ENCODE measurements at places on chromosomes 3 and 15. TPM values are rescaled to one million over a fixed set of nuclear protein-coding genes. Genes with fewer than 3 reads are reported as not detected.

P3H2 gene
- 9.7 TPM for polyA plus RNA-seq

LRTM1 gene
- not detected for polyA plus RNA-seq

APBA2 gene
- polyA plus RNA-seq, result 111 TPM

CNTN6 gene
- 17.4 TPM for polyA plus RNA-seq

ZNF662 gene
- polyA plus RNA-seq, result 23.1 TPM

LRRC31 gene
- 0.69 TPM for polyA plus RNA-seq

DUOXA2 gene
- not detected for polyA plus RNA-seq

ROPN1 gene
- not detected for polyA plus RNA-seq

GHRL gene
- polyA plus RNA-seq, result 1.6 TPM

CISH gene
- 3.2 TPM for polyA plus RNA-seq

MASP1 gene
- 43.8 TPM for polyA plus RNA-seq

CCR1 gene
- polyA plus RNA-seq, result 5.9 TPM

GHSR gene
- 0.18 TPM for polyA plus RNA-seq

GALNT15 gene
- 7.8 TPM for polyA plus RNA-seq

DAPK2 gene
- 6.7 TPM for polyA plus RNA-seq

RYR3 gene
- 24.4 TPM for polyA plus RNA-seq

SATB1 gene
- 96.9 TPM for polyA plus RNA-seq

TM4SF4 gene
- 0.39 TPM for polyA plus RNA-seq

TERC gene
- polyA plus RNA-seq, result 0.90 TPM

ZXDC gene
- 29.0 TPM for polyA plus RNA-seq

SLC2A2 gene
- polyA plus RNA-seq, result 0.27 TPM

FAM3D gene
- 0.17 TPM for polyA plus RNA-seq

KNG1 gene
- polyA plus RNA-seq, result 0.63 TPM

DCUN1D1 gene
- polyA plus RNA-seq, result 29.1 TPM
